ENCODE measurements at places on chromosomes 2 and 18. TPM values are rescaled to one million over a fixed set of nuclear protein-coding genes. Genes with fewer than 3 reads are reported as not detected.

DNA sequence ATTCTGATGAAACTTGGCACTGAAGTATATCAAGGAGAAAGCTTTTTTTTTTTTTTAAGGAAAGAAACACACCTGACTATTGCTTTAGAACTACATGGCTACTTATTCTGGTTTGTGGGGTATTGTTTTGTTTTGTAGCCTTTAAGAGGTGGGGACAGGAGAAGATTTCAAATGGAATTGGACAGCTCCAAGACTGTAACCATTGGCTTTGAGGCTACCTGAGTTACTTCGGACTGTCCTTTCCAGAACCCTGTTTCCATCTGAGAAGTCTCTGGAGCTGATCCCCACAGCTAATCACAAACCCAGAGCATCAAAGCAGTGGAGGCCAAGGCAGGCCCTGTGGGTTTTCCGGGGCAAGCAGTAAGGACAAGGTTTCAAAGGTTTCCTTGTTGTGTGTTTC lies 4.7 kb downstream of the CDC42EP3 start:
- DNase-seq = no peak

DNA sequence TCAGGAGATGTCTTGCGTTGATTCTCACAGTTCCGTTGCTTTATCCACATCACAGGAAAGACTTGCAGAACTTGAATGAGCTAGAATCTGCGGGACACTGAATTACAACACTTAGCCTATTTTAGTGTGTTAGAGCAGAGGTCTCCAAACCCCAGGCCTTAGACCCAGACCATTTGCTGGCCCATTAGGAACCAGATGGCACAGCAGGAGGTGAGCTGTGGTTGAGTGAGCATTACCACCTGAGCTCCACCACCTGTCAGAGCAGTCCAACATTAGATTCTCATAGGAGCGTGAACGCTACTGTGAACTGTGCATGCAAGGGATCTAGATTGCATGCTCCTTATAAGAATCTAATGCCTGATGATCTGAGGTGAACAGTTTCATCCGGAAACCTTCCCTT lies 3.8 kb downstream of the MRPL30 start:
- no peak for DNase-seq

- no peak for DNase-seq
Measured at GRCh38 chr2:119897736-119898395, 115.0 kb upstream of the EPB41L5 start.

DNA sequence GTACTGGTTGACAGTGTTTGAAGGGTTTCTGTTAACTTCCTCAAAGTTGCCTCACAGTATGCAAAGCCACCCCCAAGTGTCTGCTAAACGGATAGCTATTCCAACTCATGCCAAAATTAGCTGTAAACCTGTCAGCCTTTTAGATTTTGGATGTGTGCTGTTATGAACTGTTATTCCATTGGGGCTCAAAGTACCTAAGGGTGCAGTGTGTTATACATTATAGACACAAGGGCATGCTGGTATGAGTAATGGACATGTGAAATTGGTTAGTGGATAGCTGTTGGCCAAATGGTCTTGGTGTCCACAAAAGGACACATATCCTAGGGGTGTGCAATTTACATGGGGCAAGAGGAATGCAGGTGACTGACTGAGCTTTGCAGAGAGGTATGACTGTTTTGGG lies 33.7 kb upstream of the CCBE1 start:
- no peak for DNase-seq

DNA sequence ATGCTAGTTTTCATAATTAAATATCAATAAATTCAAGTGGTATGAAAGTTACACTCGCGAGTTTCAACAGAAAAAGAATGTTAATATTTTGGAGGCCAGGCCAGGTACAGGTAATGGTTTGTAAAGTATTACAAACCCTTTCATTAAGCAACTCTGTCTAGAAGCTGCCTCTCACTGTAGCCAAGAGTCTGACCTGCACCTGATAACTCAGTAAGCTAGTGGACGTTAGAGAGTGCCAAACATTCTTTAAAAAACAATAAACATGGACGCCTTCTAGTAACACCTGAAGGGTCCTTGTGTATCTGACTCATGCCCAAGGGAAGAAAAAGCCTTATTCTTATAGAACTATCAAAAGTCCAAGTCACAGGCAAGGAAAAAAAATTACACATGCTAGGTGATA lies 70.2 kb downstream of the MBD2 start:
- DNase-seq = no peak

Gene PLCL1
- not detected for total RNA-seq

GRCh38 chr2:38666556-38666910 lies 619 bp downstream of the GALM start:
- no peak for DNase-seq

- no peak for DNase-seq
Measured at GRCh38 chr18:40450751-40451150, 1504.3 kb upstream of the PIK3C3 start.

GRCh38 chr18:27685807-27686412 lies 491.0 kb downstream of the CDH2 start:
- no peak for DNase-seq

DNA sequence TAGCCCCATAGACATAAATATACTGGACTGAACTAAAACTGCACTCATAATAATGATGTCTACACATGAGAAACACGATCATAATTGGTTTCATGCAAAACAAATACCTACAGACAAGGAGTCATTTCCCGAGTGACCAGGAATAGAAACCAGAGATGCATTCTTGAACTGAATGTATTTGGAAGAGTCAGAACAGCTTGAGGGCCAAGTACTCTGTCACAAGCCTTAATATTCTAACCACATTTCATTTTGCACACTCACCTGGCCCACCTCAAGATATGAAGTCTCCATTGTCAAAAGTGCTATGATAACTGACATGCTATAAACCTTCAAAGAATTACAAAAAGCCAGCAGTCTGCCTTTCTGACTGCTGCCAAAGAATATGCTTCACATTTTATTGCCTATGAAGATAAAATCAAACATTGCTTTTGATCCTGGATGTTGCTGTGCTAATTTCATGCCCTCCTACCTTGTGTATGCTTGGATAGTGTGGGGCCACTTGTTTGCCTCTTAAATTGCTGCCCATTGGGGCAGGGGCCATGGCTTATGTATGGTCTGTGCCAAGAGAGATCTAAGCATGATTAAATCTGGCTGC lies 18.9 kb upstream of the ASAP2 start:
- DNase-seq = no peak

DNA sequence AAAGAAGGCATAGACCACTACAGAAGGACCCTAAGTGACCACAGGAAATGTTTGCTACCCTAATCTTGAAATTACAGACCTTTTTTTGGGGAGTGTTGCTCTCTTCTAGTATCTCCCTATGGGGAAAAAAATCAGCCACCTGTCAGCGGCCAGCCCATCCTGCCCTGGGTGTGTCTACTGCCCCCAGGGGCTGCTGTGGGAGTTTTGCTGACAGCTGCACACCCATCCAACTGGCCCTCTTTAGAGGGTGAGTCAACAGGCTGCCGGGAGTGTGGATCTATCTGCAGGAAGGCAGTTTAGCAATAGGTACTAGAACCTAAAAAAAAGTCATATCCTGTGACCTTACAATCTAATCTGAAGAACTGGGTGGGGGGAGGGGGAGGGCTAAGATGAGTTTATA lies 796 bp upstream of the DYSF start:
- DNase-seq = no peak

DNA sequence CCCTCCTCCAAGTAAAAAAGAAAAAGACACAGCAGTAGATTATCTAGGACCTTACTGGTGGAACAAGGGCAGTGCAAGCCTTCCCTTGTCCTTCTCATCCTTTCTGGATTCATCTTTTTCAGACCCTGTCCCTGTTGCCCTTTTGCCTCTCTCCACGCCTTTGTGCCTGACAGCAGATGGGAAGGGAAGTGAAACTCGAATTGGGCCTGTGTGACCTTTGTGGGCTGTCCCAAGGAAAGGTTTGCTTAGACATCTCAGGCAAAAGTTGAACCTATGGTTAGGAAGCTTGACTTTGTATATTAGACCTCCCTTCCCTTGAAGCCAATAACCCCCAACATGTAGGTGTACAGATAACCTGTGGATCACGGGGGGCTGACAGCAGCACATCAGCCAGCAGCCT lies 185.3 kb downstream of the PRKCE start:
- DNase-seq = no peak

Measured in H1 (cell line).